Fibroblast of villous mesenchyme (primary cell): ENCODE measurements at places on chromosomes 1 and 21. TPM values are rescaled to one million over a fixed set of nuclear protein-coding genes. Genes with fewer than 3 reads are reported as not detected.
A peak's percentile ranks its signal among the peaks of the same experiment; 100 is the strongest.

DIO1 gene
- total RNA-seq = not detected in 2 replicates

OR6K2 gene
- not detected in 2 replicates for total RNA-seq

CHD1L gene
- 30.0 and 37.6 TPM in 2 replicates for total RNA-seq

RGS13 gene
- total RNA-seq = not detected in 2 replicates

ATP1A4 gene
- total RNA-seq = not detected in 2 replicates

FALEC gene
- total RNA-seq = 0.64 and 1.3 TPM in 2 replicates

RGSL1 gene
- total RNA-seq = not detected in 2 replicates

- DNase-seq = no peak
These were observed 50.6 kb downstream of the SKI start for GRCh38 chr1:2278591-2279209.

DNA sequence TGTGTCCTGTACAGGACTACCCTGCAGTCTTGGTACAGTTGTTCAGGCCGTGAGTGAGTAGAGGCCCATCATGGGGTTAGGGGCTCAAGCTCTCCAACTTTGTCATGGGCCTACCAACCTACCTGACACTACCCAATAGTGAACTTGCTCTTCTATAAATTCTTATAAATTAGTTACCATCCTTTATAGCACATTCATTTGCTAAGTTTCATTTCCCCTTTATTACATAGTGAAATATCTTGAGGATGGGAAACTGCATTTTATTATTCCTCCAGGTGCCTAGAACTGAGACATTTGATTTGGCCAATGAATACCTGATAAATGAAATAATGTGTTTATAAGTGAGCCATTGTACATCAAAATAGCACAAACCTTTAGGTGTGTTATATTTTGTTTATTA is 9.1 kb upstream of the CTH start:
- DNase-seq = no peak

DNA sequence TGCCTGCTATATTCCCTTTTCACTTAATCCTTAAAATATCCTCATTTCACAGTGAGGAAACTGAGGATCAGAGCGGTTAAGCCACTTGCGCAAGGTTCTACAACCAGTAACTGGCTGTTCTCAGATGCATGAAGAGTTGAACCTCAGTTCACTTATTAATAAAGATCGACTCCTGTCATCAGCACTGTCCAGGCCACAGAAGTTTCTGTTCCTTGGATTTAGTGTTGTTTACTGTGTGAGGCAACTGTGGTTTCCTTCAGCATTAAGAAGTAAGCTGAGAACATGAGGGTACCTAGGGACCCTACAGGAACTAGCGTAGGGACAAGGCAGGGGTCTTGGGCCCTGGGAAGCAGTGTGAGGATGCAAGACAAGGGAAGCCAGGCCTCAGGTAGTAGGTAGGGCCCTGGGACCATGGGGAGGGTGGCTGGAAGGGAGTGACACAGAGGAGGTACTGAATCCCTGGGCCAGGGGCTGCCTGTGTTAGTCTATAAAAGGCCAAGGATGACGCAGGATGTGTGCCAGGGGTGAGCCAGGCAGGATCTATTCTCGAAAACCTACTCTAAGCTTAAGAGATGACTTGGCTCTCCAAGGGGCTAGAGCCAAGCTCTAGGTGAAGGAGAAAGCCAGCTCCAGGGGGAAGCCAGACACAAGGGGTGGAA is 181.2 kb upstream of the CSF3R start:
- DNase-seq = no peak

GRCh38 chr1:16026723-16027484 is 5.1 kb downstream of the CLCNKA start:
- DNase-seq = peak; percentile 17

DNA sequence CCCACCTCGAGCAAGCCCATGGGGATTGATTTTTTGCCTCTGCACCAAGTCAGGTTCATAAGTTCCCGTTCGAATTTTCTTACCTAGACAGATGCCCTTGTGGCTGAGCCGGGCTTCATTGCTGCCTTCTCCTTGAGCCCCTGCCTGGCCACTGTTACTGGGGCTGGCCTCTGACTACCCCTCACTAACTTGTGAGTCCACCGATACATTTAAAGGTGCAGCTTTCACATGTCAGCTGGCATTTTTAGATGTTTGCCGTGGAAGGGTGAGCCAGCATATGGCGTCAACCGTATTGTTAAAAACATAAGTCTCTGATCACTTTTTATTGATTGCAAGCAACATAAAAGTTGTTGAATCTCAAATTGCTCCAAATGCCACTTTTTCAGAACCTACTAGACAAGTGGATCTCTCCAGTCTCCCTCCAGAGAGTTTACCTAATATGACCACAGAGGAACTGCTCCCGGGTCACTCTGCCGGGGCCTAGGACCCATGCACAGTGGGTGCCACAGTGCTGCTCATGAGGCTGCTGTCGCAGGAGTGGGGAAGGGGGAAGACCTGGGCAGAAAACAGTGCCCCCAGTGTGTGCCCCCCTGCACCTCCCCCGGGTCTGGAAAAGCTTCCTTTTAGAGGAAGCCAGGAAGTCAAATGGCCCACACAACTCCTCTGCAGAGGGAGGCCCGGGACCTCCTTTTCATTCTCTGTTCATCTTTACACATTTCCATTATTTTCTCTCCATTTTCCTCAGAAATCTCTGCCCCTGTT is 18.8 kb downstream of the MX1 start:
- DNase-seq = no peak

GRCh38 chr1:226325178-226325577 is 16.2 kb upstream of the LIN9 start:
- no peak for DNase-seq

DNA sequence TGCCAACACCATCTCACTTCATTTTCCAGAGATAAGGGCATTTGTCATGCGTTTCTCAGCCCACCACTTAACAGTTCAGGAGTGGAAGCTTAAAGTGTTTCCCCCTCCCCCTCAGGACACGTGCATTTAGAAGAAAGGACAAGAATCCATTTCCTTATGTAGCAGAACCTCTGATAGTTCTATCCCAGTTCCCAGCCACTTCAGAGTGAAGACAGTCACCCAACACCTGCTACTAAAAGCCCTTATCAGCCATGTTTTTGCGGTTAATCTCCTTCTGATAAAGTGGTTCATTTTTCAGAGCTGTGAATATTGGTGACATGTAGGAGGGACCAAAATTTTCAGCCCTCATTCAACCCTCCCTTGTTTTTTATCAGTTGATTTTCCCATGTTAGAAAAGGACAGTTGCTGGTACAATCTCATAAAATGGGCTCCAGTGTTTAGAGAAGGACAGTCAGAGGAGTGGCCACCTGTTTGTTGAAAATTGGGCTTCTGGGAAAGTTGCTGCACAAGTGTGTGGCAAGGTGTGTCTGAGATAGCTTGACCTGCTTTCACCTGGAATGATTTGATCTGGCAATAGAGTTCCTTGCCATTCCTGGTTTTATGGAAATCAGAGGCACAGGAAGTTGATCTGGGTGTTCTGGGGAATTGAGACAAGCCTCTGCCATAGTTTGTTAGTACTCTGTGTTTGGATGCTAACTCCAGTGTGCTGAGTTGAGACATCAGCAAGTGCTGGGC is 114.0 kb downstream of the PPP1R12B start:
- DNase-seq = no peak

- DNase-seq = no peak
These were observed 5.2 kb upstream of the PIGC start for GRCh38 chr1:172448995-172449584.

DNA sequence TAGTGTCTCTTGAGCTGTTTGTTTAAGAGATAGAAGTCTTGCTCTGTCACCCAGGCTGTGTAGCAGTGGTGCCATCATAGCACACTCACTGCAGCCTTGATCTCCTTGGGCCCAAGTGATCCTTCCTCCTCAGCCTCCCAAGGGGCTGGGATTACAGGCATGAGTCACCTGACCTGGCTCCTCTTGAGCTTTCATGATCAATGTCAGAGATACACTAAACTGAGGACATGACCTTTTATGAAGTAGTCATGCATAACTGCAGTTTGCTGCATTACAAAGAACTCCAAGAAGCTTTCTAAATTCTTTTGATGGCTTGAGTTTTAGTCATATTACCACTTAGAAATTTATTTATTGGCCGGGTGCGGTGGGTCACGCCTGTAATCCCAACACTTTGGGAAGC is 77.7 kb downstream of the CC2D1B start:
- peak; percentile 17 for DNase-seq

DNA sequence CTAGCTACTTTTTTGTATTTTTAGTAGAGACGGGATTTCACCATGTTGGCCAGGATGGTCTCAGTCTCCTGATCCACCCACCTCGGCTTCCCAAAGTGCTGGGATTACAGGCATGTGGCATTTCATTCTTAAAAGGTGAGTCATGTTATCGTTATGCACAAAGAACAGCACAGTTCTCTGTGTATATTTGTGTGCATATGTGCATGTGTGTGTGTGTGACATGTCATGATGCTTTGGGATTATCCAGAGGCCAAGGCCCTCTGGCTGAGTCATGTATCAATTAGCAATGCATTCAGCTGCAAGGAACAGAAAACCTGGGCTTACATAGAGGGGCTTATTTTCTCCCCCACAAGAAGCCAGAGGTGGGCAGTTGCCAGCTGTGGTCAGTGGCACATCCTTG is 301.7 kb upstream of the KAZN start:
- DNase-seq = no peak

DNA sequence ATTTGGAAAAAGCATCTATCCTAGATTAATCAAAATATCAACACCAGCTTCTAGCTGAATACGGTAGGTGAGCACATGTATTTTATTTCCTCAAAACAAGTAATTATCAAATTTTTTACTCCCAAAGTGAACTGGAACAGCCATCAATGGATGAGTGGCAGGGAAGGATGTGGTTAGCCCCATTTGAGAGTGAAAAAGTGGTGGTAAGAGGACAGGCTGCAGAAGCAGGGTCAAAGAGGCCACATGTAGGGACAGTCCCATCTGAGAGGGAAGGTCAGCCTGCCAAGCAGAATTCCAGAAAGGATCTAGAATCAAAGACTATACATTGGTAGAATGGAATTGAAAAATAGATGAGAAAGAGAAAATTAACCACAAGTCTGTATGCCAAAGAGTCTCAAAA is 163.8 kb downstream of the SMYD3 start:
- DNase-seq = no peak

- no peak for DNase-seq
These were observed 104.8 kb downstream of the NAV1 start for GRCh38 chr1:201643835-201644104.

DNA sequence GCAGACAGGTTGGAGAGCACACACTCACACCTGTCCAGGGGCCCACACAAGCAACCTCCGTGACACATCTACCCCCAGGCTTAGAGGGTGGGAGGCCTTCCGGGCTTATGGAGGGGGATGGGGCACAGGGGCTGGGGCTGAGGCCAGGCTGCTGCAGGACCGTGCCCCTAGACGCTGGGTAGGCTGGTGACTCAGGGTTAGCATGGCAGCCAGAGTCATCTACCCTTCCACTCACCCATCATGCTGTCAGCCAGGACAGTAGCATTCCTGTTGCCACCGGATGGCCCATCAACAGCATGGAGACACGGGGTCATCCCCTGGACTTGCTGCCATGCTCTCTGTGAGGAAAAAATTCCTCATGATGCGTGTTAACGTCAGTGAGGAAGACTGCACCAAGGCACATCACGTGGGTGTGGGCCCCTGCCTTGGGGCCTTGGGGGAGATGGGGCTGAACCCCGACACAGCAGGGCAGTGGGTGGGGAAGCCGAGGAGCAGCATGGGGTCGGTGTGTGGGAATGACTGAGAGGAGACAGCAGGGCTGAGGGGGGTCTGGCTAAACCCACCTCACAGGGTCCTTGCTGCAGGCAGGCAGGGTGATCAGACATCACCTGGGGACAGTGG is 52.8 kb downstream of the WNT9A start:
- DNase-seq = no peak

GRCh38 chr1:71438626-71439025 is 357.8 kb upstream of the ZRANB2 start:
- no peak for DNase-seq

GRCh38 chr21:40540216-40540615 is 306.7 kb downstream of the DSCAM start:
- DNase-seq = no peak

GRCh38 chr1:181296180-181296579 is 187.1 kb upstream of the CACNA1E start:
- no peak for DNase-seq

DNA sequence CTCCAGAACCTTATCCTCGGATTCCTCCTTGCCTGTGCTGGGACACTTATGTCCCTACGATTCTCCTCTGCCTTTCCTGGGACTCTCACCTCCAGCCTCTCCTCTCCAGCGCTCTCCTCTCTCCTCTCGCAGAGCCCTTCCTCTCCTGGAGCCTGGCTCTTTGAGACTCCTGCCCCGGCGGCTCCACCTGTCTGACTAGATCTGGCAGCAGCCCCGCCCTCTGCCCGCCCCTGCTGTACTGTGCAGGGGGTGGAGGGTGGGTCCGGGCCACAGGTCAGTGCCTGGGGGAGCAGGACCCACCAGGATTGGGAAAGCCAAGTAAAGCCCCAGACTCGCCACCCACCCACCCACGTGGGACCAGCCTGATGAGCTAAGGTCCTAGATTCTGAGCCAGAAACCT is 1.6 kb downstream of the ELOVL1 start:
- no peak for DNase-seq

DNA sequence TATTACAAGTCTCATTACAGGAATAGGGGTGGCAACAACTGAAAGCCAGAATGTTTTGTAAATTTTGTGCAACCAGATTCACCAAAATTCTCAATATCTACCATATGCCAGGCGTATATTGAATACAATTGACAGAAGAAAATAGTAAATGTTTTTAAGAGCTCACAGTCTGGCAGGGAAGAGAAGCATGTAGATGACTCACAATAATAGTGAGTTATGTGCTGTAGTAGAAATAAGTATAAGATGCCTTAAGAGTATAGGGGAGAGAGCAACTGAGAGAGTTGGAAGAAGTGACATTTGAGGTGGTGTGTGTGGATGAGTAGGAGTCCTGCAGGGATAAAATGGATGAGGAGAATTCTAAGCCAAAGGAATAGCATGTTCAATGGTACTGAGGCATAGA is 170.5 kb upstream of the FGGY start:
- DNase-seq = no peak

- DNase-seq = no peak
These were observed 12.4 kb upstream of the PRDM16 start for GRCh38 chr1:3056641-3057040.

DNA sequence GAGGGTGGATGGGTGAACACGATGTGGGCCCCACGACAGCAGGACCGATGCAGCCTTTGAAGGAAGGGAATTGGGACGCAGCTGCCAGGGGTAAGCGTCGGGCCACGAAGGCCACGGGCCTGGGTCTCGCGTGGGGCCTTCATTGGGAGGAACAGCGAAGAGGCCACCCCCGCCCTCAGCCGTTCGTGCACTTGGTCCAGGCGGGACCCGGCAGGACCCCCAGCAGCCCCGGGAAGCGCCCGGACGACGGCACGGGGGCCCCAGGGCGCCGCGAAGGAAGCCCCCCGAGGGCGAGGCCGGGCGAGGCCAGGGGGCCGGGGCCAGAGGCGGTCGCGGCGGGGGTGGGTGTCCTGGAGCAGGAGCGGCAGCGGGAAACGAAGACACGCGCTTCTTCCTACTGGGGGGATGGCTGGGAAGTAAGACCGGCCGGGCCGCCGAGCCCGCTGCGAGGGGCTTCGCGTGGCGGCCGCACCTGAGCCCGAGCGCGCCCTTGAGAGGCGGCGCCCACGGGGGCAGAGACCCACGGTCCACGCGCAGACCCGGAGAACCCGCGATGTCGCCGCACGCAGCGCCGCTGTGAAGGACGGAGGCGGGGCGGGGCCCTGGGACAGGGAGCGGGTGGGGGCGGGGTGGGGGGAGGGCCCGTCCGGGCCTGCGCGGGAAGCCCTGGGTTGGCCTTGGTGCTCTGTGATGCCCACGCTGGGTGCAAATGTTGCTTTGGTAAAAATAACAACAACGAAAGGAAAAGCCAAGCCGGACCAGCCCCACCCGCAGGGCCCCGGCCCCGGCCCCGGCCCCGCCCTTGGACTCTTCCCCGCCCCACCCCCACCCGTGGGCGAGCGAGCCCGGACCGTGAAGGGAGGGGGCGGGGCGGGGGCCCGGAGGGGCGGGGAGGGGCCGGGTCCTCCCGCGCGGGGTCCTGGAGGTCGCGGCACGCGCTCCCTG is 56.0 kb upstream of the ADARB1 start:
- no peak for DNase-seq
